ENCODE measurements at places on chromosomes 3 and 15.

- no peak for DNase-seq
Measured at GRCh38 chr15:28043691-28044091, 55.4 kb downstream of the OCA2 start.

- DNase-seq: no peak
Measured at GRCh38 chr15:94259863-94260262, 28.5 kb downstream of the MCTP2 start.

- peak; percentile 52 for DNase-seq
Measured at GRCh38 chr3:4504340-4505261, 11.5 kb downstream of the ITPR1 start.

DNA sequence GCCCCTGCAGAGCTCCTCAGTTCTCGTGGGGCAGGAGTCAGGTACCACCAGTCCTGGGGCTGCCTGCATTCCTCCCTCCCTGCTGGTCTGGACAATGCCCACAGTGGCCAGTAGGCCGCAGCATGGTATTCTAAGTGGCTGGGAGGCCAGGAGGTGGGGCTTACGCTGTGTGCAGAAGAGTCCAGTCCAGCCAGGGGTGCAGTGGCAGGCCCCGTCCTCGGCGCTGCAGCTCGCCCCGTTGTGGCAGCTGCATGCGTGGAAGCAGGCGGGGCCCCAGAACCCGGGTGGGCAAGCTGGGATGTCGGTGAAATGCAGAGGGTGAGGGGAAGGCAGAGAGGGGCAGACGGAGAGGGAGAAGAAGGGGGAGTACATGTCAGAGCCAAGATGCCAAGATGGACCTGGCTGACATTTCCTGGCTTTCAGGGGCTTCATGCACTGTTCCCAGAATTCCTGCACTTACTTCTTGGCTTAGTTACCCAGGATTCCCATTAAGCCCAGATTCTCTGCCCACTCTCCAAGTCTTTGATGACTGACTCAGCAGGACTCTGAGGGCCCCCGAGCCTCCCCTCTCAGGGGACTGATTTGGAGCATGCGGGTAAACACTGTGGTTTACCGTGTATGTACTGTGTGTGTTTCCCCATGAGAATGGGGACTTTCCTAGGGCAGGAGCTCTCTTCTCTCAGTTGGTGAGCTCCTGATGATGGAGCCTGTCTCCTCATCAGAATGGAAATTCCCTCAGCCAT lies 47.5 kb downstream of the RAB11A start:
- DNase-seq: no peak

DNA sequence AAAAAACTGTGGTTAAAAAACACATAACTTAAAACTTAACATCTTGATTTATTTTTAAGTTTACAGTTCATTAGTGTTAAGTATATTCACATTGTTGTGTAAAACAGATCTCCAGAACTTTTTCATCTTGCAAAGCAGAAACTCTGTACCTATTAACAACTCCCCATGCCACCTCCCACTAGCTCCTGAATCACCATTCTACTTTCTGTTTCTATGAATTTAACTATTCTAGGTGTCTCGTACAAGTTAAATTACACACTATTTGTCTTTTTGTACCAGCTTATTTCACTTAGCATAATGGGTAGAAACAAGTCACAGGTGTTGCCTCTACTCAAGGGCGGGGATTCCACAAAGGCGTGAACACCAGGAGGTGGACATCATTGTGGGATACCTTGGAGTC lies 43.2 kb downstream of the CRTC3 start:
- no peak for DNase-seq

- DNase-seq: no peak
Measured at GRCh38 chr15:68334661-68335124, 57.1 kb downstream of the FEM1B start.

DNA sequence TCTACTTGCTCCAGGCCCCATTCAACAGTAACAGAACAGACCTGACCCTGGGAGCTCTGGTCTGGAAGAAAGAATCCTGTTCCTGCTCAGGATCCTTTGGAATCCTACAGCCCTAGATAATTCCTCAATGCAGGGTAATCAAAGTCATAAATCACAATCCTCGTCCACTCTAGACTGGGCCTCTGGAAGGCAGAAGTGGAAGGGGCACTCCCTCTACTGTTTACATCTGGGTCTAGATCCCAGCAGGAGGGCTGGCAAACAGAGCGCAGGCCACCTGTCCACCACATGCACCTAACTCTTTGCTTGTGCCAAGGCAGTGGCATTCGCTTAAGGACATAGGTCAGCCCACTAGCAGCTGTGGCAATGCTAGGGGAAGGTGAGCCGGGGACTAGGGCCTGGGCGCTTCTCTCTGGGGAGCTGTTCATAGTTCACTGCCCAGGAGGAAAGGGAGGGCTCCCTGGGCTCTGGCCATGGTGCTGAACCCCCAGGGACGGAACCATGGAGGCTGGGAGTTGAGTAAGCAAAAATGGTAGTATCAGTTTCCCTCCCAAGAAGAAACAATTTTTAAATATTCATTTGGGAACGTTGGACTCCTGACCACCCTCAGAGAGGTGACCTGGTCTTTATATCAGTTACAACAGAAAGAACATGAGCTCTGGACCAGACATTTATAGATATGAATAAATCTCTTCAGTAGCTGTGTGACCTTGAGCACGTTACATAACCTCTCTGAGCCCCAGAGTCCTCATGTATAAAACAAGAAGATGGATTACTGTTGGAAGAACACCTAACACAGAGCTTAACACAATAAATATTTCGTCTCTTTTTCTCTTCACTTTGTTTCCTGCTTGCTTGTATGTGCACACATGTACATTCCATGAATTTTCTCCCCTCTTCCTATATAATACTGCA lies 90.2 kb downstream of the NTRK3 start:
- DNase-seq: no peak

DNA sequence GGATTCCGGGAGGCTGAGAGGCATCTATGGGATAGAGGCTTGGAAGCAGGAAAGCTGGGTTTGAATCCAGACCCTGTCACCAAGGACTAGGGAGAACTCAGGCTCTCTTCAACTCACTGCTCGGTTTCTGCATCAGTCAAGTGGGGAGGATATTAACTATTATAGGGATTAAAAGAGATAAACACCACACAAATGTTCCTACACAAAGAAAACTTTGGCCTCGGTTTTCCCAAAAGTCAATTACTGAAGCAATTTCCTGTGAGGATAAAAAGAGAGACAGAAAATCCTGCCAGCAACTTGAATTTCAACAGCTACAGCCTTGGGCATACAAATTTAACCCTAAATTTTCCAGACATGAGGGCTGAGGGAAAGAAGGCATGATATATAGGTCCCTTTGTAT lies 36.0 kb downstream of the ITGB5 start:
- no peak for DNase-seq

Data from activated CD4-positive, alpha-beta T cell treated with anti-CD3 and anti-CD28 coated beads for 4 hours (primary cell).